ENCODE measurements at places on chromosomes 11 and 22. TPM values are rescaled to one million over a fixed set of nuclear protein-coding genes. Genes with fewer than 3 reads are reported as not detected.

GRCh38 chr22:30717331-30717921 is 22.8 kb downstream of the OSBP2 start:
- no peak for DNase-seq

DNA sequence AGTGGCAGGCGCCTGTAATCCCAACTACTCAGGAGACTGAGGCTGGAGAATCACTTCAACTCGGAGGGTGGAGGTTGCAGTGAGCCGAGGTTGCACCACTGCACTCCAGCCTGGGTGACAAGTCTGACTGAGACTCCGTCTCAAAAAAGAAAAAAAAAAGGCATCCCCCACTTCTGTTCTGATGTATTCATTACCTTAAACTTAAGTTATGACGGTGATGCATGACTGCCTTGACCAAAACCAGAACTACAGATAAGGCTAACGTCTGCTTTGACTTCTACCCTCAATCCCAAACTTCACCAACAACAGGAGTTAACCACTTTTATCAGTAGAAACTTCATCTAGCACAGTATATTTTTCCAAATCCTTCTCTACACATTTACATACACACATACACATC is 9.9 kb downstream of the HTR3A start:
- DNase-seq = no peak

- DNase-seq = no peak
These were observed 71.5 kb upstream of the TTC12 start for GRCh38 chr11:113242767-113243397.

- DNase-seq = no peak
These were observed 39.8 kb downstream of the IL18BP start for GRCh38 chr11:72038491-72038890.

DNA sequence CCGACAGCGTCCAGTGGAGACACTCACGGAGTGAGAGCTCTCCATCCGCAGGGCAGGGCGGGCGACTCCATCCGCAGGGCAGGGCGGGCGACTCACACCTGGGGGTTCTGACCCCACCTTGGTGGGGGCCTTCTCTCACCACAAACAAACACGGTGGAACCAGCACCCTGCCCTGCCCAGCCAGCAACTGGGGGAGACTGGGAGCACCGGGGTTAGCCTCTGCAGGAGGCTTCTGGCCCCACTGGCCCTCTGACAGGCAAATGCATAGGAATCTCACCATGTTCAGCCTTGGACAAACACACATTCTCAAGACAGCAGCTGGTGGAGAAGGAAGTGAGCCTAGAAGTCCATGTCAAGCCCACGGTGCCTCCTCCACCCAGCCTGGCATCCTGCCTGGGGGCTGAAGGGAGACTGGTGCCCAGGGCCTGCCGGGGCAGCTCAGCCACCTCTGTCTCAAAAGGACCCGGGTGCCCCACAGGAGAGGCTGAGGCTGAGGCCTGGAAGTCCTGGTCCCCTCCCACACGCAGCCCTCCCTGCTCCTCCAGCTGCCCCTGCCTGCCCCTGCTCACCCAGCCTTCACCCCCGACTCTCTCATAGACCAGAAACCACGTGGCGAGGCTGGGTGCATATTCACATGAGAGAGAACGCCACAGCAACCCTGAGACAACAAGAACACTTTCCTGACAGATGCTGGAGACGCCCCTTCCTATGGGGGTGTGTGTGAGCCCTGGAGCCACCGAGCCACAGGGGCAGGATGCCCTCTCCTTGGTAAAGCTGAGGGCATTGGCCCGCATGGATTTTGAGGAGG is 98.4 kb upstream of the B3GAT1 start:
- DNase-seq = peak; percentile 33

GRCh38 chr11:65448074-65448417 is 25.4 kb downstream of the NEAT1 start:
- DNase-seq = no peak

DNA sequence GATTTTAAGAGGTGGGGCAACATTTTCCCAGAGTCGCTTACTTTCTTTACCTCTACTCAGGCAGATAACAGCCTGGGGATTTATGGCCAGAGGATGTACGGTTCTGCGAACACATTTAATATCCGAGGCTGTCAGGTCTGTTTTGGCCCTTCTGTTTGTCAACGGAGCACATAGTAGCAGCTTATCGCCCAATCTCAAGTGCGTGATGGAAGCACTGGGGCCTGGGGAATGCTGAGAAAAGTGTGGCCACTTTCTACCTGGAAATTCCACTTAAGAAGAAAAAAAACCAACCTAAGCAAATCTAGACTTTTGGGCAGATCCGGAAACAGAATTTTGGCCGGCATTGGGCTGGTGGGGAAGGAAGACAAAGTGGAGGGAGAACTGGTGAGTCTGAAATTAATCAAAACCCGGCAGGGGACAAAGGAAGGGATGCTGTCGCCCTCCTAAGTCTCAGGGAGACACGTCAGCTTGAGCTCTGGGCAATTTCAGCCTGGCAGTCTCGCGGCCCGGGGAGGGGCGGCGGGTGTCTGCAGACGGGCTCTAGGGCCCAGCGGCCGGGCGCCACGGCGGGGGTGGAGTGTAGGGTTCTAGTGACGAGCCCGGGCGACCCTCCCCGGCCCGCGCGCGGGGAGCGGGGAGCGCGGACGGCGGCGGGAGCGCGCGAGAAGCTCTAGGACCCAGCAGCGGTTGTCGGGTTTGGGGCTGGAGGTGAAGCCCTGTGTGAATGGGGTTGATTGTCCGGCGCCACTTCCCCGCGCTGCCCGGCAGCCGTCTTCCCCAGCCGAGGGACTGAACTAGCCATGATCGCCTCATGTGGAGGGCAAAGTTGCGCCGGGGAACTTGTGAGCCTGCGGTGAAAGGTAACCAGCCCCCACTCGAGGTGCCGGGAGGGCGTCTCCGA is at the start of gene AMOTL1:
Gene AMOTL1 (plus strand): TSS at position 656 of the 901 bp plus-strand sequence. CDS start 156 bp downstream, at position 812.
- peak; percentile 95 for DNase-seq

DNA sequence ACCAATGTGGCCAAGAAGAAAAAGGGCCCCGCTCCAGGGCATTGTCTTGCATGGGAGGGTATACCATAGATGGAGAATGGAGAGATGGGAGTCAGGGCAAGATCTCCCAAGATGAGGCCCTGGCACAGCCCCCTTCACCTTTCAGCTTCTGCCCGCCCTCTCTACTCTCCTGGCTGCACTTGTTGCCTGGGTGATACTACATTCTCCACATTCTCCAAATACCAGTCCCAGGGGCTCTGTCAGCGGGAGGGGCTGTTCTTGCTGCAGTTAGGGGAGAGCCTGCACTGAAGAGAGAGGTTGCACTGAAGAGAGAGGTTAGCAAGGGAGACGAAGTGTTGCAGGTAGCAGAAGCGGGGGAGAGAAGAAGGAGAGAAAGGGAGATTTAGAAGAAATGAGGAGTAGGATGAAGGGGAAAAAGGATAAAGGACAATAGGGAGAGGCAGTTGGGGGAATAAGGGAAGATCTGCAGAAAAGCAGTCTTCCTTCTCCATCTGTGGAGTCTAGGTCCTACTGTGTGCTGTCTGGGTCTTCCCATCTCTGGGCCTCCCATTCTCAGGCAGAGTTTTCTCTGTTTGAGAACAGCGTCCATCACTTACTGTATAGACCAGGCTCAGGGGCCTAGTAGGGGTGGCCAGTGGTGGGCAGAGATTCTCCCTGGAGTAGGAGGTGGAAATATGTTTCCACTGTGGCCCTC is 8.0 kb downstream of the PHLDB1 start:
- peak; percentile 90 for DNase-seq

NLRP14 gene
- total RNA-seq = not detected

SLC35E4 gene
- 0.74 TPM for total RNA-seq
